Gastroesophageal sphincter (tissue), 4 donors: ENCODE measurements at places on chromosomes 11 and 22. TPM values are rescaled to one million over a fixed set of nuclear protein-coding genes. Genes with fewer than 3 reads are reported as not detected.

GRCh38 chr22:39219071-39220039 is 25.4 kb downstream of the PDGFB start:
- no peak for ATAC-seq

GRCh38 chr11:61552108-61552635 is 28.7 kb downstream of the SYT7 start:
- no peak for ATAC-seq

- ATAC-seq, result no peak
These were observed 18.6 kb upstream of the MCHR1 start for GRCh38 chr22:40660730-40661129.

DNA sequence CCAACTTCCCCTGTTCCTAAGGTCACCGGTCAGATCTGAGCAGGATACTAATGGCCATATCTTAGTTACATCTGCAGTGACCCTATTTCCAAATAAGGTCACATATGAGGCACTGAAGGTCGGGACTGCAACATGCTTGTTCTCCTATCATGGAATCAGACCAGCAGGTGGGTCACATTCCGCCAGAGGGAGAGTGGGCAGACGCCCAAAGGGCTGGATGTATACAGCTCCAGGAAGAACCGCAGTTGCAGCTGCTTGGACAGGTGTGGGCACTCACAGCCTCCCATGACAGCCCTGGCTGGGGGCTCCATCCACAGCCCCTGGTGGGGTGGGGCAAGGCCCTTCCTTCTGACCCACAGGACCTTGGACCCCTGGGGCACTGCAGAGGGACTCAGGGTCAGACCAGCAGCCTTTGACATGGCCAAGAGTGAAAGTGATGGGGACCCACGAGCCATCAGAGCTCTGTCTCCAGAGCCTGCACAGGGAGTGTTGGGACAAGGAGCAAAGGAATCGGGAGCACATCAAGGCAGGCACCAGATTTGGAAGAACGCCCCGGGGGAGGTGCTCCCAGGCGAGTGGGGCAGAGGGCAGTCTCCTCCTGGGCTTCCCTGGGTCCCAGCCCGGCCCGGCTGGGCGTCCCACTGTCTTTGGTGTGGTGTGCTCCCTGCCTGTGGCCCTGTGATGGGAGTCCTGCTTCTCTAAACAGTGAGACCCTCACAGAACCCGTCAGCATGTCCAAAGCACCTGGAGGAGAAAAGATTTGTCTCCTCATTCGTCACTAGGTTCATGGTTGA is 13.3 kb upstream of the CD81 start:
- ATAC-seq, result no peak

FAM111B gene
- total RNA-seq, result 1.4 TPM

DNA sequence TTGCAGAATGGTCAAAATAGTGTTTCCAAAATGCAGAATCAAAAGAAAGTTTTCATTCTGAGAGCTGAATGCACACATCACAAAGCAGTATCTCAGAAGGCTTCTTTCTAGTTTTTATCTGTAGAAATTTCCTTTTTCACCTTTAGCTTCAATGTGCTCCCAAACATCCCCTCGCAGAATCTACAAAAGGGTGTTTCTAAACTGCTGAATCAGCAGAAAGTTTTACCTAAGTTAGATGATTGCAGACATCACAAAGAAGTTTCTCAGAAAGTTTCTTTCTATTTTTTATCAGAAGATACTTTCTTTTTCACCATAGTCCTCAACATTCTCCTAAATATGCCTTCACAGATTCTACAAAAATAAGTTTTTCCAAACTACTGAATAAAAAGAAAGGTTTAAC is 239.8 kb downstream of the OR4A5 start:
- ATAC-seq, result no peak

TBX10 gene
- total RNA-seq, result not detected
